ENCODE measurements at places on chromosomes 4 and X. TPM values are rescaled to one million over a fixed set of nuclear protein-coding genes. Genes with fewer than 3 reads are reported as not detected.

The BCLAF3 gene
- 5.1 TPM for total RNA-seq

The ZNF182 gene
- 2.7 TPM for total RNA-seq

The GABRG1 gene
- total RNA-seq = not detected

The FGA gene
- total RNA-seq = not detected

The PLP1 gene
- 0.20 TPM for total RNA-seq

DNA sequence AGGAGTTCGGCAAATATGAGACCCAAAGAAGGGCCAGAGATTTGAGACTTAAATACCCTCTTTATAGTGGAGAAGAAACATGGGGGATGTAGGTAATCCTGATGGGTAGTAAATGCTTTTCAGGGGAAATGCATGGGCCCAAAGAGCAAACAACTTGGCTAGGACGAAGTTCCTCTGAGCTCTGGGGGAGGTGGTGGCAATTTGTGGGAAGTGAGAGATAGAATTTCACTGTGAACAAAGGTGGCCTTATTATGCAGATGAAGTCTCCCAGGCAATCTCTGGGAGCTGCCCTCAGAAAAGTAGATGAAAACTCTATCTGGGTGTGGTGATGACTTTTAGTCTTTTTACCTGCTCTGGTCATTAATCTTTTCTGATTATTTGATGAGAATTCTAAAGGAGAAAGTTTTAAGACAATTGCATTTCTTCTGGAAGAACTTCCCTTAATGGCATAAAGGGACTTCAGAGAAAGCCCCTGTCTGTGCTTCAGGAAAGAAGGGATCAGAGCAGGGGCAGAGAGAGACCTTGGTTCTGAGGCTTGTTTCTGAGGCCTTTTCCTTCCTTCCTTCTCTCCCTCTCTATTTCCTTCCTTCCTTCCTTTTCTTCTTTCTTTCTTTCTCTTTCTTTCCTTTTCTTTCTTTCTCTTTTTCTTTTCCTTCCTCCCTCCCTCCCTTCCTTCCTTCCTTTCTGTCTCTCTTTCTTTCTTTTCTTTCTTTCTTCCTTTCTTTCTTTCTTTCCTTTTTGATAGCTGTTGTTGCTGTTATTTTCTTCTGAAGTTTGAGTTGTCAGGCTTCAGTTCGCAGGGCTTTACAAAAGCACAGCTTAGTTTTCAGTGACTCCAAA is 37.5 kb upstream of the MAOA start:
- H3K27ac ChIP-seq = no peak overlapping the region
- peaks cover 1% of the 10 kb centered on the region for H3K27me3 ChIP-seq
- no peaks in the 10 kb centered on the region for H3K36me3 ChIP-seq

DNA sequence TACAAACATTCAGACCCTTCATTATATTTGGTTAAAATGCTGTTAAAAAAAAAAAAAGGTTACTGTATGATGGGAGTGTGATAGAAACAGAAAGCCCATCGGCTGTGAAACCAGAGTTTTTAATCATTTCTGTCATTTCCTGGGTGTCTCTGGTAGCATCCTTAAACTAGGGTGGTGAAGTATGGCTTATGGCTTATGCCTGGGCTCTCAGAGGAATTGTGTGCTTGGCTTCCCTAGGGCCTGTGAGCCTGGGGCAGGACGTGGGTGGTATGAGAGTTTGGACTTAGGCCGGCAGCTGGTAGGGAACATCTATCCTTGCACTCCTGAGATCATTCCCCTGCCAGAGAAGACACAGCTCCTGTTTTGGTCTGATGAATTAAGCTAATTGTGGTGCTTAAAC is 52.2 kb downstream of the DCUN1D4 start:
- peaks cover 25% of the 10 kb centered on the region for H3K36me3 ChIP-seq
- no peak overlapping the region for H3K4me3 ChIP-seq
- H3K4me1 ChIP-seq = peaks cover 32% of the 10 kb centered on the region

- H3K4me1 ChIP-seq = no peaks in the 10 kb centered on the region
- no peaks in the 10 kb centered on the region for H3K36me3 ChIP-seq
Measured at GRCh38 chrX:106484233-106484632, 127.5 kb upstream of the RADX start.
